ENCODE measurements at places on chromosomes 13 and 19. TPM values are rescaled to one million over a fixed set of nuclear protein-coding genes. Genes with fewer than 3 reads are reported as not detected.
A peak's percentile ranks its signal among the peaks of the same experiment; 100 is the strongest.

NLRP7 gene
- total RNA-seq = not detected

DNA sequence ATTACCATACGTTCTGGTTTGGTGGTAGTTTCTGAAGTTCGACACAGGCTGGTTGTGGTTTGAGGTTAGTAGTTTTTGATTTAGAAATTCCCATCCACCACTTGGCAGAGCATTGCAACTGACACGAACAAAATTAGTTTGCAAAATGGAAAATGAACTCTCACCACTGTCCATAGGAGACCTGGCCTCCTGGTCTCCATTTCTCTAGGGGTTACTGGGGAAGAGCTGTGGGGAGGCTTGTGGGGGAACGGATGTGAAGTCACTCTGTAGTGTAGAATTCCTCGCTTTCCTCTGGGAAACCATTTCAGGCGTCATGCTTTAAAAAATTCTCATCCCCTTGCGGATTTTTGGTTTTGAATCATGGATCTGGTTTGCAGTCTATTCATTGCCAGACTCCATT, 321.5 kb upstream of the MAB21L1 start:
- no peak for DNase-seq

FCHO1 gene
- total RNA-seq = 1.6 TPM

DNA sequence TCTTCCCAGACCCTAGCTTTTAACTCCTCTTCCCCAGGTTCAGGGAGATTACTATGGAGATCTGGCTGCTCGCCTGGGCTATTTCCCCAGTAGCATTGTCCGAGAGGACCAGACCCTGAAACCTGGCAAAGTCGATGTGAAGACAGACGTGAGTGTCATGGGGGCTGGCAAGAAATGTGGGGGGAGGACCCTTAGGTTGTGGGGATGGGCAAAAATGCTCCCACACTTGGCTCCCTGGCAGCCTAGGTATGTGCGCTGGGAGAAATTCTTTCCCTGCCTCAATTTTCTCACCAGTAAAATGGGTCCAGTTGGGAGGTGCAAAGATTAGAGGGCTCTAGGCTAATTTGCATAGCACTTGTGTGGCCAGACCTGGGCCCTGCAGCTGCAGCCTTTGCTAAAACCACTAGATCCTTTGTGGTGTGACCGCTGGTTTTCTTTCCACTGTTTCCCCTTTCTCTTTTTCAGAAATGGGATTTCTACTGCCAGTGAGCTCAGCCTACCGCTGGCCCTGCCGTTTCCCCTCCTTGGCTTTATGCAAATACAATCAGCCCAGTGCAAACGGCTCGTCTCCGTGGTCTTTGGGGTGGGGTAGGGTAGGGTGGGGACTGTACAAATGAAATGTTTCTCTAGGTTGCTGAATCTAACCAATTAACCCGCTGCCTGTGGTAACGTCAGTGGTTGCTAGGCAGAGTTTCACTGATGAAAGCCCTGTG, 959 bp upstream of the RAB4B start:
- peak; percentile 98 for DNase-seq

DNA sequence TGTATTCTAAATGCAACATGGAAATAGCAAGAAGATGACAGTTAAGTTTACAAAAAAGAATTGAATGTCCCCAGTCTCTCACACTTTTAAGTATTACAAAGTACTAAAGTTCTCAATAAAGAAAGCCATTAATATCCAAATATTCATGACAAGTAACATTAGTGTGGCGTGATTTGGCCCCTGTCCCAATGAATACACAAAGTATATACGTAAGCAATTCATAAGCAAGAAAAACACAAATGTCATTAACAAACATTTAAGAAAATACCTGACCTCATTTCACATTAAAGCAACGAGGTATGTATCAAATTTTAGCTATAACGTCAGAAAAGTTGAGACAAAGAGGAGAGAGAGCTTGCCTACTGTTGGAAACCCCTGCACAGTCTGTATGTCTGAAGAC, 241.9 kb upstream of the IRS2 start:
- no peak for DNase-seq

GRCh38 chr19:50870417-50871089, 2.7 kb upstream of the KLK2 start:
- no peak for DNase-seq

SSC5D gene
- total RNA-seq = 14.7 TPM

DNA sequence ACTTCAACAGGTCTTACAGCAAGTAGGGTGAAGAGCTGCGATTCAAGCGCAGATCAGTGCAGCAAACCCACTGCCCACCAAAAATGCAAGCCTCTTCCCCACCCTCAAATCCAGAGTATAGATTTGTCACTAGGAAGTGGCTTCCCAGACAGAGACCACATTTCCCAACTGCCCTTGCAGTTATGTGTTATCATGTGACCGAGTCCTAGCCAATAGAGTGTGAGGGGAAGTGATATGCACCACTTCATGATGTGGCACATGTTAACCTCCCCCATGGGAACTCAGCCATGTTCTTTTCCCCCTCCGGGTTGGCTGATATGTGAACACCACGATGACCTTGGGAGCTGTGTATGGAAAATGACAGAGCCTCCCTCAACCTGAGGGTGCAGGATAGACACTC, 50.8 kb downstream of the MBD3L2B start:
- DNase-seq = peak; percentile 11

GRK1 gene
- not detected for total RNA-seq

GRCh38 chr13:35767256-35767976, 290.9 kb upstream of the MAB21L1 start:
- DNase-seq = no peak

SPRYD7 gene
- total RNA-seq = 11.2 TPM

SLC10A2 gene
- total RNA-seq = not detected

GRCh38 chr19:28489126-28489660, 723.8 kb downstream of the UQCRFS1 start:
- DNase-seq = no peak

ZFP28 gene
- total RNA-seq = 15.2 TPM

DNA sequence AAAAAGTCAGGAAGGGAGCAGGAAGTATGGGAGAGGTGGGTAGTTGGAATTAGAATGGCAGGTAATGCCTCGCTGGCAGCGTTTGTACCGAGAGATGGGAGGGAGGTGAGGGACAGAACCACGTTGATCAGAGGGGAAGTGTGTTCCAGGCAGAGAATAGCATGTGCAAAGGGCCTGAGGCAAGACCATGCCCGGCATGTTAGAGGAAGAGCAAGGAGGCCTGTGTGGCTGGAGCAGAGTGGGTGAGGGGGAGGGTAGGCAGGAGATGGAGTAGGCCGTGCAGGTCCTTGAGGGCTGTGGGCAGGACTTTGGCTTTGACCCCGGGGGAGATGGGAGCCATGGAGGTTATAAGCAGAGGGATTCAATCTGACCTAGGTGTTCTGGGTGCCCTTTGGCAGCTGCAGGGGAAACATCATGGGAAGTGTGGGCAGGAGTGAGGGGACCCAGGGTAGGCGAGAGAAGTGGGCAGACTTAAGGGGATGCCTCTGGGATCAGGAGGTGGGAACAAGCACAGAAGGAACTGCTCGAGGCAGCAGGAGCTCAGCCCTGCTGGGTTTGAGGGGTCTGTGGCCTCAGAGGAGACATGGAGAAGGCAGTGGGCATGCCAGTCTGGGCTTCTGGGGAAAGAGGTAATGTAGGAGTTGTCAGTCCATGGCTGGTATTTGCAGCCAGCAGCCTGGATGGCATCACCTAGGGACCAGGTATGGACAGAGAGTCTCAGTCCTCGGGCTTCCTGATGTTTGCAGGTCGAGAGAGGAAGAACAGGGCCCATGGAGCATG, 48.8 kb downstream of the CD320 start:
- no peak for DNase-seq

DNA sequence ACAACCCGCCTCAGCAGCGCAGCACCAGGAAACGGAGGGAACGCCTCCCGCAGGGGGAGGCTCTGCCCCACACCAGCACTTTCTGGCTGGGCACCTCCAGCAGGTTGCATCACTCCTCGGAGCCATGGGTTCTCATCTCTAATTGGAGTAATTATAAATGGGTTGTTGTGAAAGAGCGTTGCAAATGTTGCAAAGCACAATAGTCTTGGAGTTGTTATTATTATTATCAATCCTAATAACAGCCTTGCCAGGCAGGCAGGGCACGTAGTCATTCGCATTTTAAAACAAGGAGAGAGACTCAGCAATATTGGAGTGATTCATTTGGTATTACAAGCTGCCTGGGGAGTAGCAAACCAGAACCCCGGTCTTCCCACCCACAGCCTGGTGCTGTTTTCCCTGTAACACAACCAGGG, 108.6 kb upstream of the GJB6 start:
- DNase-seq = no peak

CGB5 gene
- total RNA-seq = not detected

ACER1 gene
- 3.5 TPM for total RNA-seq

DNA sequence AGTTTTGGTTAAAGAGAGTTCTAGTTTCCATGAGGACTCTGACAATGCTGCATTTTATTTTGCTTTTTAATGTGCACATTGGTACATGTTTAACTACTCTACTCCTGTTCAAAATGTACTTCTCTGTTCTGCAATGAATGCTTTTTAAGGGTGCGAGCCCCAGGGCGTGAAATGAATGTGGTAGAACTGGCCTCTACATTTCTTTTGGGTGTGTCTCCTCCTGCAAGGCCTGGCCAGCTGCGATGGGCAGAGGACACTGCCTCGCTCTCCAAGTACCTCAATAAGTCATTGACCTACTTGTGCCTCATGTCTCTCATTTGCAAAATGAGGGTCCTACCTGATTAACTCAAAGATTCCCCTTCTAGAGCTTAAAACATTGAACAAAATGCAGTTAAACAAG, 6.7 kb downstream of the RGS9BP start:
- no peak for DNase-seq

TDRD12 gene
- not detected for total RNA-seq

ZSCAN18 gene
- total RNA-seq = 27.0 TPM

GRCh38 chr13:111302045-111302726, 18.3 kb upstream of the TEX29 start:
- no peak for DNase-seq

ZNF829 gene
- not detected for total RNA-seq

BCAM gene
- total RNA-seq = 265 TPM

CD177 gene
- not detected for total RNA-seq

APOC4 gene
- total RNA-seq = not detected

AMER2 gene
- 0.14 TPM for total RNA-seq

GRCh38 chr19:49398001-49398615, 10.1 kb downstream of the KASH5 start:
- DNase-seq = no peak
